ENCODE measurements at places on chromosomes 4 and X.

DNA sequence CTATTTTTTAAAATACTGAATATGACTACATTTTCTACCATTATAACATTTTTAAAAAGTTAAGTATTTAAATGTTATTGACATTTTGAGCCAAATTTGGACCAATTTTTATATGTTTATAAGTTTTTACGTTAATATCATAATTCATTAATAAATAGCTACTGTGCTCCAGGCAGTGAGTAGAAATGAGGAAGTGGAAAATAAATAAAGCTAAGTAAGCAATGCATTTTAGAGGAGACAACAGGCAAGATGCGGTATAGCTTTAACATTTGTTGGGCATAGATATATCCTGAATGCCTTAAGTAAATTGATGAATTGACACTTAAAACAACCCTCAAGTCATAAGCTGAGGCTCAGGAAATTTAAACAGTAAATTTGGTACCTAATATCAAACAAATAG lies 474.8 kb downstream of the PCDH10 start:
- no peak for DNase-seq

DNA sequence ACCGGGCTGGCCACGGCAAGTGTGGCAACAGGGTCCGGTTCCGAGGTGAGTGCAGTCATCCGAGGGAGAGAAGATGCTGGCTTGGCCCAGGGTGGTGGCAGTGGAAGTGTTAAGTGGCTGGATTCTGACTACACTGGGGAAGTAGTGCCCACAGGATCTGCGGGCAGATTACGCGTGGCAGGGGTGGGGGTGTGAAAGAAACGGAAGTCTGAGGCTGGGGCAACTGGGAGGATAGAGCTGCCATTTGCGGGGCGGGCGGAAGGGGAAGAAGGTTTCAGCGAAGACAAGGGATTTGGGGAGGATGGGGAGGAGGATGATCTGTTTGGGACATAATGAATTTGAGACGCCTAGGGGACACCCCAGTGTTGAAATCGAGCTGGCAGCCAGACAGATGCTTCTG lies 5.3 kb downstream of the RS1 start:
- DNase-seq: no peak

GRCh38 chr4:127291316-127291715 lies 341.4 kb upstream of the INTU start:
- no peak for DNase-seq

DNA sequence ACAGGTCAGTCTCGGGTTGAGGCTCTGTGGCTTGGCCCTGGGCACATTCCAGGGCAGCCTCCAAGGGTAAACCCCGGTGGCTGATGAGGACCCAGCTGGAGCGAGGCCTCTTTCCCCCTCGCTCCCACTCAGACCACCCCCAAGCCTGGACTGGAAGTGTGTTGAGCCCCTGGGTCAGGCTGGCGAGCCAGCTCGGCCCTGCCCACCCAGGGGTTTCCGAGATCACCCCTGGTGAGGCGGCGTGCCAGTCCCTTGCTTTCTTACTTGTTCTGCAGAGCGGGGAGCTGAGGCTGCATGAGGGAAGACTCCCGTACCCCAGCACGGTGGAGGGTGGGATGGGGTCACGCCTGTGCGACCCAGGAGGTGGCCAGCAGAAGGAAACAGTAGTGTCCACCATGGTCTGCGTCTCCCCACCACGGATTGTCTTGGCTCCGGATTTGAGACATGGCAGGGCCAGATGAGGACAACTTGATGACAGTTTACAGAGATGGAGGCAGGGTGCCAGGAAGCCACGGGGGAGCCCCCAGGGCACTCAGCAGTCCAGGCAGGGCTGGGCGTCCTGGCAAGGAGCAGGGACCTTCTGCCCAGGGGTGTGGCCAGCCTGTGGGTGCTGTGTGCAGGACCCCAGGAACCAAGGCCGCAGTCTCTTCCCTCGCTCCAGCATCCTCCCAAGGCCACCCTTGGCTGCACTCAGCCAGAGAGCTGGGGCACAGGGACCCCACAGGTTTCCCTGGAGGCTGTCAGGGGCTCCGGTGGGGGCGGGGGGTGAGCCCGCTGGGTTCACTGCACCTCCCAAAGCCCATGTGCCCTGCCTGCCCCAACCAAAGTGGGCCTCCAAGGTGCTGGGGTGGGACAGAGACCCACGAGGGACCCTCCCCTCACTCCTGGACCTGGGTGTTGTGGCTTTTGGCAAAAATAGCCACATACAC lies 6.6 kb upstream of the FGFRL1 start:
- no peak for DNase-seq

DNA sequence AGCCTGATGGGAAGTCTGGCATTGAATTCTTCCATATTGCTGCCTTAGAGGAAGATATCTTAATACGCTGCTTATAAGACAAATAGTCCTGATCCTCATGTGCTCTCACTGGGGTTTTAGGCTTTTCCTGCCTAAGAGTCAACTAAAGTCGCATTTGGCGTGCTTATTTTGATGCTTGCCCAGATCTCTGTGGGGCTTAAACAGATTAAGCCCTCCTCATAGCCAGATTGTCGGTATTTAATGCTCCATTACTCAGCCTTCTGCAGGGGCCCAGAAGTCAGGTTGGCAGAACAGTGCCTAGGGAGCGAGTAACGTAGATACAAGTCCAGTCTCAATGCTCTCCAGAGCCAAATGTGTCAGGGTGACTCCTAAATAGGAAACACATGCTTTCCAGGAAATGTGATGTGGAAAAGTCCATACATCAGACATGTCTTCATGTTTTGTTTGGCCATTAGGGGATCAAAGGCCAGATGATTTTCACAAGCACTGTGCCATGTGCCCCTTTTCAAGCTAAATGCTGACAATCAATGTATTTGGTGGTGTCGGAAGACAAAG lies 262.8 kb downstream of the PRDM5 start:
- DNase-seq: no peak

DNA sequence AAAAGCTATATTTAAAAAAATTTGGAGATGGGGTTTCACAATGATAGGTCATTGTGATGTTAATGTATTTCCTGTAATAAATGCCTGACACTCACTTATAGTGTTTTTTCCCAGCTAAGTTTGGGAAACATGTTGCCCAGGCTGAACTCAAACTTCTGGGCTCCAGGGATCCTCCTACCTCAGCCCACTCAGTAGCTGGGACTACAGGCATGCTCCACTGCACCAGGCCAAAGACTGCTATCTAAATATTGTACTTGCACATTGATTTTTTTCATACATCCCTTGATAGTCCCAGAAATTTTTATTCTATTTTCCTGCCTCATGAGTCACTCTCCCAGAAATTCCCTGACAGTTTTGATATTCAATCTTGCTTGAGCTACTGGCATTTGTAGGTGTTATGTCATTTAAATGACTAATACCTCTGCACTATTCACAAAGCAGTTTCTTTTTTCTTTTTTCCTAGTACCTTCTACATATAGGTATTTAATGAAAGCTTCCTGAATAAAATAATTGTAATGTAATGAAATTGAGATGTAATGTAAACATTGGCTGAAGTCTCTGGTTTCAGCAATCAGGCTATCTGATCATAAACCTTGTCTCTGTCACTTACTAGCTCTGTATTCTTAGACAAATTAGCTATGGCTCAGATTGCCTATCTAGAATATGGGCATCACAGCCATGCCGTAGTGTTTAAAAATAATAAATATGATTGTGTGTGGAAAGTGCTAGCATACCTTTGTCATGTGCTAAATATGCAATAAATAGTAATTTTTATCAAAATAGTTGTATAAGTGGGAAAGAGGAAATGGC lies 1973.0 kb upstream of the AGA start:
- DNase-seq: peak; percentile 28

- DNase-seq: no peak
Observed at GRCh38 chr4:76061421-76061820, 13.1 kb upstream of the ART3 start.

DNA sequence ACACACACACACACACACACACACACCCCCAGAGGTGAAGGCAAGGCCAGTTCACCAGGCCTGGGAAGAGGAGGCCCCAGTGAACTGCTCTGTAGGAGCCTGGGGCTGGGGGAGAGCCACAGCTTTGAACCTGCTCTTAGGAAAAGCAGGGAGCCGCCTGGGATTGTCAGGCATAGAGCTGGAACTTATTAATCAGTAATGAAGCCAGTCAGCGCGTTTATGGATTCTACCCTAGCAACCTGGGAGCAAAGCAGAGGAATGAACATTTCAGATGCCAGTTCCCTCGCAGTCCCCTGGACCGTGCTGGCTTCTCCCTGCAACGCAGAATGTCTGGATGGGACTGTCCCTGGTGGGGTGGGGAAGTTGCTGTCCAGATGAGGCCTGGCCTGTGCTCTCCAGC lies 45.3 kb upstream of the DDX3X start:
- DNase-seq: no peak

GRCh38 chr4:11512871-11513270 lies 84.2 kb upstream of the HS3ST1 start:
- DNase-seq: no peak

GRCh38 chrX:119401569-119401968 lies 2.4 kb downstream of the SLC25A43 start:
- no peak for DNase-seq

GRCh38 chrX:140141444-140142029 lies 176.2 kb upstream of the CXorf66 start:
- DNase-seq: peak; percentile 13

DNA sequence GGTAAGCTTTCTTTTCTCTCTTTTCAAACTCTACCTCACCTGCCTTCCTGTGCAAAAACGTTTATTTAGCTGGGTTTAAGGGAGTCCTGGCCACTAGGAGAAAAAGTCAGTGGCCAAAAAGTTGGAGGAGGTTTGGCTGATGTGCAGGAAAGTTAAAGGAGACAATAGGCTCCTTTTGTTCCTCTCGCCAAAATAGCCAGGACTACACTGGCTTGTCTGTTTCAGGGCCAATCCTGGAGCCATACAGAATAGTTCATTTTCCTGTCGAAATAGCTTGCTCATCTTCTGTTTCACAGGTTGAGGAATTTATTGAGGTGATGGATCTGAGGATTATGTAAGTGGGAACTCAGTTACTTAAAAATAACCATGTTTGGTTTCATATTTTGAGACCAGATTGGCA lies 423 bp downstream of the HEPH start:
- DNase-seq: no peak

DNA sequence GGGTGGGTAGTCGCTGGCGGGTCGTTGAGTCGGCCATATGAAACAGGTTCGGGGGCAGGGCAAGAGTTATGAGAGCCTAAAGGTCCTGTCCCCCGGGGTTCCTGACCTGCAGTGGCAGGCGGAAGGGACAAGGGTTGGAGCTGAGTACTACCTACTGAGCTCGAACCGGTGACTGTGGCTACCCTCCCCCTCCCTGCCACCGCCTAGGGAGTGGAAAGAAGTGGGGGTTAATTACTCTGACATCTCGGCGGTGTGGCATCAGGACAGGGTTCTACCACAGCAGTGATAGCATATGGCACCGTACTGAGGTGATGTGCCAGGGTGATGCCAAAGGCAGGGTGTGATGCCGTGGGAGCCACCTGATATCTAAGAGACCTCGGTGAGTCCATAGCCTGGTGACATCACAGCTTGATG lies 307 bp downstream of the ATG4A start:
- no peak for DNase-seq

GRCh38 chr4:123671636-123672404 lies 275.2 kb downstream of the SPRY1 start:
- DNase-seq: no peak

- DNase-seq: peak; percentile 88
Observed at GRCh38 chrX:16222151-16222550, 54.9 kb downstream of the MAGEB17 start.

- no peak for DNase-seq
Observed at GRCh38 chr4:183533698-183534097, 28.8 kb downstream of the ING2 start.

DNA sequence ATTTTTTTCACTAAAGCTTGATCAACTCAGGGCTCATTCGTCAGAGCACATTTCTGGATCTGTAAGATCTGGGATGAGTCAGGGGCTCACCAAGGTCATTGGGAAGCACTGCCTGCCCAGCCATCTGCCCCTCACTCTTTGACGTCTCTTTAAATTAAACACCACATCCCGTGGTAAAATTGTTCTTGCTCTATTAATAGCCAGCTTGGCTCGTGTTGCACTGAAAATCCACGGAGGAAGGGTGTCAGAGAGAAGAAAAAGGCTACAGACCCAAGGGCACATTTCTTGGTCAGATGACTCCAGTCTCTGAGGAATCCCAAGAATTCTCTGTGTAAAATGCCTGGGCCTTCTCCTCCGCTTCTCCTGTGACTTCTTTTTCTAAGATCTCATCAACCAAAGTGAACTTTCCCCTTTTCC lies 45.7 kb upstream of the GATB start:
- peak; percentile 77 for DNase-seq

DNA sequence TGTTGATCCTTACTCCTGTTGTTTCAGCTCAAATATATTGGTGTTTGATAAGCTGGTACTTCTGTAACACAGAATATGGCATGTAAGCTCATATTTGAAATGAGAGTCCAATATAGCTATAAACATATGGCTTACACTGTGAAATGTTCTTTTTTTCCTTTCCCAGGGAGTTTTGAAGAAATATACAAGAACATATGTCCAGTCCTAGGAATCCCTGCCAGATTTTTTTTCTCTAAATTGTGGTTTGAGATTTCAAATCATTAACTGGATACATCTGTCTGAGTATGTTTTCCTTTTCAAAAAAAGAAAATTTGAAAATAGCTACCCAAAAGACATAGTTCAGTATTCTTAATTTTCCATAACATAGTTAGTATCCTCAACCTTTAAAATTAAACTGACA lies 60.2 kb downstream of the HMGB2 start:
- DNase-seq: no peak

- no peak for DNase-seq
Observed at GRCh38 chrX:69117876-69118526, 47.3 kb downstream of the PJA1 start.

DNA sequence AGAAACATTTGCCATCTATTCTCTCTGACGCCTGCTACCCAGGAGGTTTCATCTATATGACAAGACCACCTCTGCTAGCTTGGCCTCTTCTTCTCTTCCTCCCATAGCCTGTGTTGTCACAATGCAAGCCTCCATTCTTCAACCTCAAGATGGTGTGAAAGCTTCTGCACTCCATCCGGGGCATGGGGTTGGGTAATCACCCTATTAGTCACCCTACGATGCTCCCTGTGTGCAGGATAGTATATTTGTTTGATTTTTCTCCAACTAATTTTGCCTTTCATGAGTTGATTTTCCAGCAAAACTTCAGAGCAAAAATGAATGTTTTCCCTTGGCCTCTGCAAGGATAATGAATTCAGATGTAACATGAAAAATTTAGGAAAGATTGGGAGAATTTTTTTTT lies 128.0 kb upstream of the STS start:
- no peak for DNase-seq
